Peyer's patch (tissue), 4 donors: ENCODE measurements at places on chromosomes 2 and 18.

DNA sequence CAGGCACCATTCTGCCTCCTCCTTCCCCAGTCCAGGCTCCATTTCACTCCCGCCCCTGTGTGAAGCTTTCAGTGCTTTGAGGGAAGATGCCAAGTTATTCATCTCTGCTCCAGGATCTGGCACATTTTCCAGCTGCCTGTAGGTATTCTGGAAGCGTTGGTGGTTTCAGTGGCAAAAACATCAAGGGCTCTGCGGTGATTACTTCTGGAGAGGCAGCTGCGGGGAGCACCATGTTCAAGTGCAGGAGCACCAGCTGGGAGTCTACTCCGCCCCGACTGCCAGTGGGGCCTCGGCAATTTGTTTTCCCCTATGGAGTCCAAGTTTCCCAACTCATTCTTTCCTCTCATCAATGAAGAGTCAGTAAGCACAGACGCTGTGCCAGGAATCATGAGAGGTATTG, 211.7 kb downstream of the CLIP4 start:
- no peak for DNase-seq

- DNase-seq, result no peak
These were observed 85.0 kb downstream of the ZCCHC2 start for GRCh38 chr18:62607708-62608428.

DNA sequence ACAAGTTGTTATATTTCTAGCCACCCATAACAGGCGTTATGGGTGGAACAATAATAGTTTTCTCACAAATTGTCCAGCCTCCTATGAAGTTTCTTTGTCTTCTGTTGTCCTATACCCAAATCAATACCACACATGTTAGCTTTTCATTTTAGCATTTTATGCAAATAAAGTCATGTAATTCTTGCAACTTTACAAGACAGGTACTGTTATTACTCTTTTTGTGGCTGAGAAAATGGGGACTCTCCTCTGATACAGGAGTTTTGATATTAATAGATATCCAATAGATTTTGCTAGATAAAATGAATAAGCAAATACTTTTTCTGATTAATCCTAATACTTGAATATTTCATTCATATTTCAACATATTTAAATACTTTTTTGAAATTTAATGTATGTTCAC, 151.0 kb downstream of the PMAIP1 start:
- no peak for DNase-seq

GRCh38 chr18:65365245-65365980, 385.4 kb upstream of the CDH7 start:
- DNase-seq, result no peak

DNA sequence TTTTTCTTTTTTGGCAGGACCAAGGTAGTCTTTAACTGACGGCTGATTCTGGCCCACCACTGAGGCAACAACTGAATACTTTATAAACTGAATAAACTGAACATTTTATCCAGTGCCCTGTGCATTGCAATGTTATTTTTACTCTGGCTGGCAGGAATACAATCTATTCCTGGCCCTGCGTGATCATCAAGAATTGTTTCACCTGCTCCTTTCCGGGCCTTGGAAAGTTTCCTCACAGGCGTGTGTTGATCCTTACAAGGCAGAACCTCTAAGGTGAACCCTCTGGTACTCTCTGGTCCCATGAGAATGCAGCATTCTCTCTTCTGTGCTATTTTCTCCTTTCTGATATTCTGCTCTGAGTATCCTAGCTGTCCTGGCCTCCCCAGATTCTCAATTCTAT, 113.7 kb upstream of the KLHL29 start:
- no peak for DNase-seq

GRCh38 chr18:23920054-23920453, 94.5 kb upstream of the TTC39C start:
- no peak for DNase-seq

- no peak for DNase-seq
These were observed 402.0 kb downstream of the ALK start for GRCh38 chr2:29519338-29519925.

DNA sequence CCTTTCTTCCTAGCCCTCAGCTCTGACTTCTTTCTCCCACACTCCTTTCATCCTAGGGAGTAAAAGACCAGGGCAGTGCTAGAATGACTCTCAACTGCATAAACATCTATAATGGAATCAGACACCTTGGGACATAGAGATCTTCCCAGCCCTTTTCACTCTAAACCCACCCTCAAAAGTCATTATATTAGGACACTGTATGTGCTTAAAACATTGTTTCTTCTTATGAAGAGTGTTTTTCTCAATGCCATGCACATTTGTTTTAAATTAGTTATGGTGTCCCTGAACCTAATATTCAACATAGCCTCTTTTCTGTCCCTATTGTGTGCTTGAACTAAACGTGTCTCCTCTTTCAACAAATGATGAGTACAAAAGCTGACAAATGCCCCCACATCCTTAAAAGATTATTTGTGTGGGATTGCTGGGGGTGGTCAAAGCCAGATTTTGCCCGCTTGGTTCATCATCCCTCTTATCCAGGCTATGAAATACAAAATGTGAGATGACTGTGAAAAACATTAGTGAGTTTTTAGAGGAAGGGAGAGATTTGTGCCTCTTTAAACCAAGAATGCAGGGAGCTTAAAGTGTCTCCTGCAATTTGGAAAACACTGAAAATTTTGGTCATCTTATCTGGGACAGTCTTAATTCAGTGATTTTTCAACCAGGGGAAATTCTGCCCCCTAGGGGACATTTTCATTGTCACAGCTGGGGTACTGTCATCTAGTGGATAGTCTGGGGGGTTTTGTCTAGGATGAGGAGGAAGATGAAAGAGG, 29.0 kb downstream of the SERPINB5 start:
- DNase-seq, result no peak

DNA sequence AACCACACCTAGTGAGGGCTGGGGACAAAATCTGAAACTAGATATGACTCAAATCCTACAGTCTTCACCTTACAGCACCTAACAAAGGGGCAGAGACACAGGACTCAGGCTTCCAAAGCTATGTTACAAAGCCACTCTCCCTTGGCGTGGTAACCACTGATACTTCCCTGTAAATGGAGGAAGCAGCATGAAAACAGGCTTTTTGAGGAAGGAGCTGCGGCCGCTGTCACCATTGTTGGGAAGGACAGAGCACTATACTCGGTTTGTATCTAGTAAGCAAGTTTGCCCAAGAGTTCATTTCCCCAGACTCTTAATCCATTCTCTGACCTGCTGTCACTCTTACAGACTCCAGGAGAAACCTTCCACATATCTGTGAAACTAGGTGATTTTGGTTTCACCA, 60.3 kb downstream of the LONRF2 start:
- DNase-seq, result no peak

GRCh38 chr2:172070936-172071335, 14.4 kb upstream of the DLX1 start:
- no peak for DNase-seq

- no peak for DNase-seq
These were observed 659.0 kb upstream of the CDH7 start for GRCh38 chr18:65091744-65092329.

DNA sequence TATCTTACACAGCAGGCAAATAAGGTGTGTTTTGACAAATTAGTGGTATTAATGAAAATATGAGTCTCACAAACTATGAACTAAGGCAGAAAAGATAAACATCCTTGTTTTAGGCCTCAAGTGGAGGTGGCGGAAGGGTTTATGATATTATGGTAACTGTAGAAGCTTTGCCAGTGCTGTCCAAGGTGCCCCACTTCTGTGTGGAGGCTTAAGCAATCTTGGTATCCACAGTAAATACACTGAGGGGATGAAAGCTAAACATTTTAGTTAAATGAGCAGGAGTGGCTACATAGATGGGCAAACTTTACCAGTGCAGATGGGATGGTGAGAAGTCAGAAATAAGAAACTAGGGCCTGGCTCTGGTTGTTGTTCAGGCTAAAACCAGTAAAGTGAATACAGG, 84.7 kb downstream of the BARD1 start:
- DNase-seq, result no peak

GRCh38 chr18:57584444-57584843, 2.1 kb downstream of the FECH start:
- DNase-seq, result no peak
